ENCODE measurements at places on chromosomes 16 and 17.
A peak's percentile ranks its signal among the peaks of the same experiment; 100 is the strongest.

DNA sequence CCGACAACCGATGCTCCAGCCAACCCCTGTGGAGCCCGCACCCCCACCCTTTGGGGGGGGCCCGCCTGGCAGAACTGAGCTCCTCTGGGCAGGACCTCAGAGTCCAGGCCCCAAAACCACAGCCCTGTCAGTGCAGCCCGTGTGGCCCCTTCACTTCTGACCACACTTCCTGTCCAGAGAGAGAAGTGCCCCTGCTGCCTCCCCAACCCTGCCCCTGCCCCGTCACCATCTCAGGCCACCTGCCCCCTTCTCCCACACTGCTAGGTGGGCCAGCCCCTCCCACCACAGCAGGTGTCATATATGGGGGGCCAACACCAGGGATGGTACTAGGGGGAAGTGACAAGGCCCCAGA is 17.9 kb downstream of the NGFR start:
- ATAC-seq: no peak

- no peak for ATAC-seq
Observed at GRCh38 chr16:81526935-81527334, 82.3 kb downstream of the CMIP start.

DNA sequence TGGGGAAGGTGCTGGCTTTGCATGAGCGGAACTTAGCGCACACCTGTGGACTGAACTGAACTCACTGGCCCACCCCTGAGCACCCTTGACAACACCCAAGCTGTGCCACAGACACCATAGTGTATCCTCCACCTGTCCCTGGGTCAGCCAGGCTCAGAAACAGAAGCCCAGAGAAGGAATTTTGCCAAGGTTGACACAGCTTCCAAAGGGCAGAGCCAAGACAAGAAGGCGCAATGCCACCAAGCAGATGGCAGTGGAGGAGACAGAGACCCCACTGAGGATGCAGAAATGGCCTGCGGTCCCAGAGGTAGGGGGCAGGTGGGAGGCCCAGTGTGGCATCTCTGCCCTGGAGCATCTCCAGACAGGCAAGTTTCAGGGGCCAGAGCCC is 169.0 kb downstream of the ENGASE start:
- ATAC-seq: no peak

DNA sequence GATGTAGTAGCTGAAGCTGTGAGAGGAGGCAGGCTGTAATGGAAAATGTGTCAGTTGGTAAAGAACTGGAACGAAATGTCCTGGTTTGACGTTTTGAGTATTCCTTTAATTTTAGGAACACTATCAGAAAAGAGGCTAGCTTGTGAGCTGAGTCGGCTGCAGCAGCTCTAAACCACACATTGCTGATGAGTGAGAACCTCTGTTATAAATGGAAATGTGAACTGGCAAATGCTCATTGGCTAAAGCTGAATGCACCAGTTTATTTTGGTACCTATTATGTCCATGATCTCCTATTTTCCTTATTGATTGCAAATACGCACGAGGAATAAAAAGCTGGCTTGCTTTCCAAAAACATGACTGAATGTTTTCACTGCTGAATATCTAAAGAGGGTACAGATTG is 11.0 kb upstream of the WIPI1 start:
- ATAC-seq: no peak

DNA sequence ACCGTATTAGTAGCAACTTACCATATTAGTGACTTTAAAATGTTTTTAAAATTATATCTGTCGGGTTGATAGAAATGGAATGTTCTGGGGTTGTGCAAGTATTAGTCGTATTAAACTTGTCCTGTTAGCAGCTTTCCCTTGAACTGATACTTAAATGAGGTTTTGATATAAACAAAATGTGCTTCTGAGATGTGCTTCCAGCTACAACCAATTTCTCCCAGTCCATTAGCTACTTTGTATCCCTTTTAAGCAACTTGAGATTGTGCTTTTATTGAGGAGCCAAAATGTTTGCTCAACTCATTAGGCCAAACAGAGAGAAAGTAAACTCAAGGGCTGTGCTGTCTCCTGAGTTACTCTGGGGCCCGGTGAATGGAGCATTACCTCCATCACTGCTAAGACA is 255.0 kb upstream of the RBFOX1 start:
- ATAC-seq: no peak

DNA sequence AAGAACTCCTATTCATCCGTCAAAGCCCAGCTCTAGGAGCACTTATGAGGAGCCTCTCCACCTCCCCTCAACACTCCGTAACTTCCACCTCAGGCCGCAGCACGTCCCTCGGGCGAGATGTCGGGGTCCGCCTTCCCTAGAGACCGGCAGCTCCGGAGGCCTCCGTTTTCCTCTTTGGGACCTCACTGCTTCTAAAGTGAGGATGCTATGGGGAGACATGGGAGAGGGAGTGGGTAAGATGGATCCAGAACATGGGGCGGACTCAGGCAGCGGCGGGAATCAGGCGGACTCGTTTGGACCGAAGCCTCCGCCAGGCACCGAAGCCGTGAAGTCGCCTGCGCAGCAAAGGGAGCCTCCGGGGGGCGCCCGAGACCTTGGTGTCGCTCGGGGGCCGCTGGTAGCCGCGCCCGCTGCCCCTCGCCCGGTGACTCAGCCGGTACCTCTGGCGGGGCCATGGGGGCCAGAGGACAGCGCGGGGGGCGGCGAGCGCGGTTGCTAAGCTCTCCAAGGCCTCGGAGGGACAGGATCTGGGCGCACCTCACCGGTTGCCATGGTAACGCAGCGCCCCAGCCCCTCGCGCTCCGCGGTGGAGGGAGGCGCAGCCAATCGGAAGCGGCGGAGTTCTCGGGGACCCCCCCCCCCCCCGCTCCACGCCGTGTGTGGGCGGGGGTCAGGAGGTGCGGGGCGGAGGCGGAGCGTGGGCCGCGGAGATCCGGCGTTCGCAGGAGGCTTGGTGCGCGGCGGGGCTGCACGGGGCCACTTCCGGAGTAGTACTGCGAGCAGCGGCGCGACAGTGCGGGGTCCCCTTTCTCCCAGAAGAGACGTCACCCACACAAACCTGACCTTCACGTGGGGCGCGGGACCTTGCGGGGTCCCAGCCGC is 1.3 kb upstream of the HIC1 start:
- peak; percentile 7 for ATAC-seq

DNA sequence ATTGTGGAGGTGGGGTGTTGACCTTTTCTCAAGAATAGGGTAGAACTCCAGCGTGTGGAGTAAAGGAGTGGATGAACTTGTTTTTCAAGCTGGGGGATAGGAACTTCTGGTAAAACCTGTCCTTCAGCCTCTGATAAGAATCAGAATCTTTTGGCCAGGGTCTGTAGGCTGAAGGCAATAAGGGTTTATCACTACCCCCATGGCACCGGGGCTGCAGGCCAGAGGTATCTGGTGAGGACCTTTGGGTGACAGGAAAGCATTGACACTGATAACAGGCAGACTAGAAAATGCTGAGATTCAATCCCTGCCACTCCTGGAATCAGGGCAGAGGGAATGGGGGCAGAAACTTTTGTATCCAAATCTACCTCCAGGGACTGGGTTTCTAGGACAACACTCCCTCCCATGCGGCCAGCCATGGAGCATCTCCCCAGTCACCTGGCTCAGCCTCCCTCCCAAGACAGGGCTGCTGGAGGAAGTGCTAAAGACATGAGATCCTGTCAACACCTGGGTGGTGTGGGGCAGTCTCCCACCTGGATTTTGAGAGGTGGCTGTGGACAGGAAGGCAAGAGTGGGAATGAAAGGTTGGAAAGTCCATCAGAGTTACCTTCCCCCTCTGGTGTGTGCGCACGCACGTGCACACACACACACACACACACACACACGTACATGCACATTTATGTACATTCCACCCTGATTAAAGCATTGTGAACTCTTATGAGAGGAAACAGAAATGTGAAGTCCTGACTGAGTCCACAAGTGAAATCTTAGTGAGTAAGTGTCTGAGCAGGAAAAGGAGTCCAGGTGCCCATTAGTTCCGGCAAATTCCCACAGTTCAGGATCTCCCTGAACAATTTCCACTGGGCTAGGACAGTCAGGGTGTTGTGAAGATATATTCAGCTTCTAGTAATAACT is 53.1 kb upstream of the MARCHF10 start:
- ATAC-seq: no peak

GRCh38 chr16:72159386-72159785 is 12.6 kb downstream of the PMFBP1 start:
- ATAC-seq: no peak

DNA sequence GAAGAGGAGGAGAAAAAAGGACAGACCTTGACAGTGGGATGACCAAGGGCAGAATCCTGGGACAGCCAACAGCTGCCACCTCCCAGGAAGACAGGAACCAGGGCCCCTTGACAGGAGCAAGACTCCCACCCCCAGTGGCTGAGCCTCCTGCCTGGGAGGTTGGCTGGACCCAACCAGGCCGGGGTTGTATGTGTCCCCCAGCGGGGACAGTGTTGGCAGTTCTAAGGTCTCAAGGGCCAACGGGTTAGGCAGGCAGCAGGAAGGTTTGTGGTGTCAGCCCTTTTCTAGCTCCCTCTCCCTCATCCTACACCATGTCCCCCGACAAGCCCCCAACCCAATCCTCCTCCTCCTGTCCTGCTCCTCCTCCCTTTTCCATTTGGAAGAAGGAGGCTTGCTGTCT is 126.2 kb downstream of the MRM1 start:
- no peak for ATAC-seq

DNA sequence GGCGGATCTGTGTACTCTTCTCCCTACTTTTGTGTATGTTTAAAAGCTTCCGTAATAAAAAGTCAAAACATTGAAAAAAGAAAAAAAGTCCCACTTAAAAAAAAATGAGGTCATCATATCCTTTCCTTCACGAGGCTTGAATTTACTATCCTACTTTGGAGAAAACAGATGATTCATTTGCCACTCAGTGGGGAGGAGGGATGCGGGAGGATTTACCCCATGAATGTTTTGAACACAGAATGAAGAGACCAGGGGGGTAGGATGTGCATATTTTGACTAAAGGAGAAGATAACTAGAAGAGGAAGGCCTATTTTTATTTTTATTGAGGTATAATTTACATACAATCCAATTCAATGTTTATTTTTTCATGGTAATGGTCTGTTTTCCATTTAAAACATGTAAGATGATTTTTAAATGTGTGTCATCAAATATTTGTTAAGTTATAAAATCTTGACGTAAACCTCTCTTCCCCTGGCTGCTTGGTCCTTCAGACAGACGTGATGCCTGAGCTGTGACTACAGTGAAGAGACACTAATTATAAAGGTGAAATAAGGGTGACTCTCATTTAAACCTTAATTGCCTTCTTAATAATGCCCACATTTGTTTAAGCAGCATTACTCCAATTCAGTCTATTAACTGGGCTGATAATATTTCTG is 135.4 kb upstream of the AXIN2 start:
- no peak for ATAC-seq

GRCh38 chr17:50173335-50173941 is 7.6 kb downstream of the SGCA start:
- ATAC-seq: no peak

DNA sequence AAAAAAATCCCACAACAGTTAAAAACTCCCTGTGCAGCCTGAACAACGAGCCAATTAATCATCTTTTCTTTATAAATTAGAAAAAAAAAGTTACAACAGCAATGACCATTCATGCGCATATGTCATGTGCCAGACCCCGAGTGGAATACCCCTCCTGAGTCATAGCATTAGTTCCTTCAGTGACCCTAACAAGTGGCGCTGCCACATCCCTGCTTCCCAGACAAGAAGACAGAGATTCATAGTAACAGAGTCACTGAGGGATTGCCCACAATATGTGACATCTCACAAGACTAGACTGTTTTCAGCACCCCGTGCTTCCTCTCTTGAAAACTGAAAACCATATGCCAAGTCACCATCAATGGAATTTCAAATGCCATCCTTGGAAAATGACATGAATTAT is 7.9 kb downstream of the UMOD start:
- no peak for ATAC-seq

- no peak for ATAC-seq
Observed at GRCh38 chr17:2755891-2756724, 6.7 kb upstream of the CCDC92B start.

DNA sequence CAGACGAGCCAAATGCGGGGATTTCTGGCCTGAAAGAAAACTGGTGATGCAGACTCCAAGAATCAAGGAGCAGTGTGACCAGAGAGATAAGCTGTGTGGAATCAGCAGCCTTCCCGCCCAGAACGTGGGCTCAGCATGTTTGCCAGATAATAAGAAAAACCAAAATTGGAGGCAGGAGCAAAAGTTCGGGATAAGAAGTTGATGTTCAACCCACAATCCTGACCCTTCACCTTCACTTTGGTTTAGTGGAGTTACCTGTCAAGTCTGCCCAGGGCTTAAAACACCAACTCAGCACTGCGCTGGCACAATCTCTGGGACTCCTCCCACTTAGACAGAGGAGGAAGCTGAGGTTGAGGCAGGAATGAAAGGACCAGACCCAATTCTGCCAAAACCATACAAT is 3.1 kb downstream of the SLC43A2 start:
- ATAC-seq: no peak
